ENCODE measurements at places on chromosomes 6 and 20. TPM values are rescaled to one million over a fixed set of nuclear protein-coding genes. Genes with fewer than 3 reads are reported as not detected.

GRCh38 chr6:145332011-145332410 lies 403.3 kb downstream of the EPM2A start:
- DNase-seq = no peak

DNA sequence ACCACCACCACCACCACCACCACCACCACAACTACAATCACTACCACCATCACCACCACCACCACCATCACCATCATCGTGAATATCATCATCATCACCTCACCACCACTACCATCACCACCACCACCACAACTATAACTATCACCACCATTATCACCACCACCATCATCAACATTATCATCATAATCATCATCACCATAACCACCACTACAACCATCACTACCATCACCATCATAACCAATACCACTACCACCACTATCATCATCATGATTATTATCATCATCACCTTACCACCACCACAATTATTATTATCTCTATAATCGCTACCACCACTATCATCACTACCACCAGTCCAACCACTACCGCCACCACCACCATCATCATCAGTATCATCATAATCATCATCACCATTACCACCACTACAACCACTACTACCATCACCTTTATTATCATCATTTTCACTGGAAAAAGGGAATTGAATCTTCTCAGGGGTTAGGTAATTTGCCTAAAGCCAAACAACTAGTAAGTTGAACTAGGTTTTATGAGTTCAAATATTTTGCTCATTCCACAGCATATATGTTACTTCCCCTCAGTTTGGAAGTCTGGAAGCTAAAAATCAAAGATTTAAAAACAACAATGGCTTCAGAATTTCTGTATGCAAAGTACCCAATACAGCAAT lies 8.3 kb downstream of the RIPOR2 start:
- no peak for DNase-seq

The PEX6 gene
- total RNA-seq = 39.2 TPM

The GPR6 gene
- total RNA-seq = not detected

The VSX1 gene
- total RNA-seq = not detected

The MAFB gene
- 0.25 TPM for total RNA-seq
